Left hindlimb (tissue), 1 donor: ENCODE measurements at places on chromosomes 4 and X.

DNA sequence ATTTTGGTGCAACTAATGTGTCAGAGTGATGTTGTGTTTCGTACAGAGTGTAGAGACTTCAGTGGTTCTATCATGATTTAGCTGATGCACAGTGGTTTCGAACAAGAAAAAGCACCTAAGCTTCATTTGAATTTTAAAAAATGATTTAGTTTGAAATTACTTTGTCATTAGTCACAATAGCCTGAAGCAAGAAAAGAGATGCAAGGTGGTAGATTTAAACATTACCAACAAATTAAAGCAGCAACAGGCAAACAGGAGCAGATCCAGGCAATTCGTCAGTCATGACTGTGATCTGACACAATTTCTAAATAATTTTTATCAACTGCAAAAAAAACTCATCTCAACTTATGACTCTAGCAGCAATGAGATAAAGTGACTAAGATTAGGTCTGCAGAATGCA is 24.6 kb upstream of the COX7B2 start:
- no peak for DNase-seq

DNA sequence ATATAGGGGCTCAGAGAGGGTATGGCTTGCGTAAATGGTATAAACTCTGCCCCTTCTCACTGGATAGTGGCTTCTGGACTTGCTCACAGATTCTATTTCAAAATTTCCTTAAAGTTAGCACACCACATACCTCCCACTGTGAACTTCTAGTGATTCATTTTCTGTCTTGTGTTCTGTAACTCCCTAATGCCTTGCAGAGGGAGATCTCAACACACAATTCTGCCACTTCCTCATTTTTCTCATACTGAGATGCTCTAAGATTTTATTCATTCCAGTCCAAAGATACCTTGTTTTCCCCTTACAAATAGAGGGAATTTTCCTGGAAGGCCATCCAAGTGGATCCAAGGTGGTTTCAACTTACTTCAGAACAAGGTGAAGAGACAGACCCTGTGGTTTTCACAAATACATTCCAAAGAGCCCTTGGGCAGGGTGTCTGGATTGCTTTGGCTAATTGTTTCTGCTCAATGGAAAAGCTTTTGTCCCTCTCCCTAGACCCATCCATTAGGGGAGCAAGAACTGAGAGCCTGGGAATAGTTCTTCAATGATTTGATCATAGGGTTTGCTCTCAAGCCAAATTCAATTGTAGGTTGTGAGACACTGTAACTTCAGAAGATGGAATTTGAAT is 52.1 kb upstream of the CAPN6 start:
- DNase-seq: no peak

DNA sequence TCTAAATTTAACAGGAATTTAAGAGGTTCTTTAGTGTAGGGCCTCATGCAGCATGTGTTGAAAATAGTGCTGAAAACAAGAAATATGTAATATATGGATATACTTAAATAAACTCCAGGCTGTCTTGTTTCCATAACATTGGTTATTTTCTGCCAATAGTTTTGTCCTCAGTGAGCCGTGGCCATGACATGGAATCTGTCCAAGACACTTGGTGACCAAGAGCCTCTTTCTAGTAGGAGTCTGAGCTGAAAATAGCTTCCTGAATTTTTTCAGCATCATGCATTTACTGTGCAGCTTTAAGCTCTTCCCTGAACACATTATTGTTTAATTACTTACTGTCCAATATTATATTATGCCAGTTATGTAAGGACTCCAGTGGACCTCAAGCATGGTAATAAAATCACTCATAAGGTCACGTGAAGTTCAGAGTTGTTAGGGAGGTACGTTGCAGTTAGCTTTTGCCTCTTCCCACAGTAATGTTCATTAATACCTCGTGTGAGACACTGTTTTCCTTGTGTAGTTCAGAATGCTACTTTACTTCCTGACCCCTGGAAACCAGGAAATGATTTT is 488.2 kb downstream of the GRID2 start:
- peak; percentile 35 for DNase-seq

- peak; percentile 15 for DNase-seq
Measured at GRCh38 chr4:8653326-8654000, 60.9 kb downstream of the CPZ start.

GRCh38 chr4:1047976-1048772 is 36.7 kb downstream of the FGFRL1 start:
- DNase-seq: peak; percentile 37

DNA sequence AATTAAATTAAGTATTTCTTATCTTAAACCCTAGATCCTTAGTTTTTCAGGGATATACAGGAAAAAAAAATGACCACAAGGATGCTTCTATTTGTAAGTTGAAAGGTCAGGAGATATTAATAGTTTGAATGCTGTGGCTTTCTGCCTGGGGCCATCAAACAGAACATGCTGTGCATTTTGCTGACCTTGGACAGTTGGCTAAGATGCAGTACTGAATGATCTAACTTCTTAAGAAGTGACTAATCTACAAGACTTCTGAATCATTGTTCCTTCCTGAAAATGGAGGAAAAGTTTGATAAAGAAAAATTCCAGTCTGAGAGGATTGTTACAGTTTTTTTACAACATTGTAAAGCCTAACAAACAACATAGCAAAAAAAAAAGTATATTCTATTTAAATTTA is 237.8 kb upstream of the JADE1 start:
- no peak for DNase-seq

DNA sequence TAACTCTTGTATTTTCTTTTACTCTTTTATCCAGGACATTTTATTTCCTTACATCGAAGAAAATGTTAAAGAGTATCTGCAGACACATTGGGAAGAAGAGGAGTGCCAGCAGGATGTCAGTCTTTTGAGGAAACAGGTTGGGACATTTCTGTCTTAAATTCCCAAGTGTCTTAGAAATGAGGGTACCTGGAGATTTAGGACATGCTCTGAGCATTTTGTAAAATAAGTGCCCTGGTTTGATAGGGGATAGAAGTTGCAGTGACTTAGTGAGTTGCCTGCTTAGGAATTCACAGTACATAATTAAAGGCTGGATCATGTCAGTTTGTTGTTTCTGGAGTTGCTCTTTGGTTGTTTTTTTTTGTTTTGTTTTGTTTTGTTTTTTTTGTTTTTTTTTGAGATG is 17.5 kb downstream of the ENOPH1 start:
- DNase-seq: no peak

DNA sequence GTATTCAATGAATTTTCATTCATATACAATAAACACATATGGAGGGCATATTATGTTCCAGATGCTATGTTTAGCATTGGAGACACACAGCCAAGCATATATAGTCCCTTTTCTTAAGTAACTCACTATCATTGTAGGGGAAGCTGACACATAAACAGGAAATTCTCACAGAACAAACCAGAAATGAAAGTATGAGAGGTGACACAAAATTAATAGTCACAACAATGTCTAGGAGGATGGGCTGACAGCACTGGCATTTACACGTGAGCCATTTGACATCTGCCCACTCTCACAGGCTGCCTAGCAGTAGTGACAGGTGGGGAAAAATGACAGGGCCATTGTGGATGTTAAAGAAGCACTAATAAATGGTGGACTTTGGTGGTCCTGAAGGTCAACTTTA is 2.6 kb upstream of the CNOT6L start:
- no peak for DNase-seq

- DNase-seq: no peak
Measured at GRCh38 chrX:109936114-109936513, 66.8 kb upstream of the TMEM164 start.

- DNase-seq: no peak
Measured at GRCh38 chr4:13980317-13981310, 353.1 kb upstream of the BOD1L1 start.

DNA sequence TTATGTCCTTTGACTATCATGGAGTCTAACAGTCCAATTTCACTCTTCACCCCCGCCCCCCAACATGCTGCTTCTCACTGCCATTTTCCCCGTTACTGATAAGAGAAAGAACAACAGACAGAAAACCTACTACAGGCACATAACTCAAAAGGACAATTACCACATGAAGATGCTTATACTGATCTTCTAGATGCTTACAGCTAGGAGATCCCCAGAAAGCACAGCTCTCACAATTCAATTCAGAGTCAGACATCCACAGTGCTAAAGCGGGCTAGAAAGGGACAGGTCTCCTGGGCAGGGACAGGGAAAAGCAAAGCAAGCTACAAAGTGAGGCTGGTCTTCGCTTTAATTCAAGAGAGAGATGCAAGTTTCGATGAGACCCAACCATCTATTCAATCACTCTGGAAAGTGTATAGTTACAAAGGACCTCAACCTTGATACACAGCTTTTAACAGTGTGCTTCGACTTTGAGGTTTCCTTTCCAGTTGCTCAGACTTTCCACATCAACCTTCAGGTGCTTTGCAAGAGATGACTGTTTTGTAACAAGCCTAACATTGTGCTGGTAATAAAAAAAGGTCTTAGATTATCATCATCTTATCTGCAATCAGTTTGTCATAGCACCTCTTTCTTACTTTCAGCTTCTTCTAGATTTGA is 60.9 kb downstream of the LEF1 start:
- no peak for DNase-seq

DNA sequence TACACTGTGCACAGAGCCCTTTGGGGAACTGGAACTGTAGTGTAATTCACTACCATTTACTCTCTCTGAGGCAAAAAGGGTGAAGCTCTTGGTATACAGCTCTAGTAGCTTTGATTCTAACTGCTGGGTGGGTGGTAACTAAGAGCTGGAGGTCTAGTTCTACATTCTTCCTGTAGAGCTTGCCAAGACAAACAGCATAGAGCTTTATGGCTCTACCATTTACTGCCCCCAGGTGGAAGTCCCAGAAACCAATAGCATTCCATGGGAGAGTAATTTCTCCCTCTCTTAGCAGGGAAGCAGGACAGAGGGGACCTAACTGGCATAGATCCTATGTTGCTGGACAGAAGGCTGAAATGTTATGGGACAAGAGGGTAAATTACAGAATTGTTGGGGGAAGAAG is 26.7 kb downstream of the HDAC8 start:
- no peak for DNase-seq

DNA sequence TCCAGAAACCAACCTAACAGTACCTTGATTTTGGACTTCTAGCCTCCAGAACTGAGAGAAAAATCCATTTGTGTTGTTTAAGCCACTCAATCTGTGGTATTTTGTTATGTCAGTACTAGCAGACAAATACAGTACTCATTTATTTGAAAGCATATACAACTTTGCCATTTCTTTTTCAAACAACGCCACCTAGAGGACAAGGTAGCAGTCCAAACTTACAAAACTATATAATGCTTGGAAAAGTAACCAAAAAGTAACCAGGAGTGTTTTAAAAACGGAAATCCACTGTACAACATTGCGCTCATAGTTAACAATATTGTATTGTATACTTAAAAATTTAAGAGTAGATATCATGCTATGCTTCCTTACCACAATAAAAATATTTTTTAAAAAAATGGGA is 37.0 kb upstream of the FGF13 start:
- no peak for DNase-seq

- no peak for DNase-seq
Measured at GRCh38 chrX:150768580-150769190, 75.5 kb downstream of the MTMR1 start.

- no peak for DNase-seq
Measured at GRCh38 chr4:154349829-154350228, 141.8 kb downstream of the DCHS2 start.

GRCh38 chr4:8841678-8842268 is 29.9 kb downstream of the HMX1 start:
- no peak for DNase-seq

- no peak for DNase-seq
Measured at GRCh38 chr4:189507060-189507459, 433.6 kb upstream of the FRG1 start.

GRCh38 chr4:155085843-155086530 is 122.4 kb upstream of the NPY2R start:
- DNase-seq: no peak

DNA sequence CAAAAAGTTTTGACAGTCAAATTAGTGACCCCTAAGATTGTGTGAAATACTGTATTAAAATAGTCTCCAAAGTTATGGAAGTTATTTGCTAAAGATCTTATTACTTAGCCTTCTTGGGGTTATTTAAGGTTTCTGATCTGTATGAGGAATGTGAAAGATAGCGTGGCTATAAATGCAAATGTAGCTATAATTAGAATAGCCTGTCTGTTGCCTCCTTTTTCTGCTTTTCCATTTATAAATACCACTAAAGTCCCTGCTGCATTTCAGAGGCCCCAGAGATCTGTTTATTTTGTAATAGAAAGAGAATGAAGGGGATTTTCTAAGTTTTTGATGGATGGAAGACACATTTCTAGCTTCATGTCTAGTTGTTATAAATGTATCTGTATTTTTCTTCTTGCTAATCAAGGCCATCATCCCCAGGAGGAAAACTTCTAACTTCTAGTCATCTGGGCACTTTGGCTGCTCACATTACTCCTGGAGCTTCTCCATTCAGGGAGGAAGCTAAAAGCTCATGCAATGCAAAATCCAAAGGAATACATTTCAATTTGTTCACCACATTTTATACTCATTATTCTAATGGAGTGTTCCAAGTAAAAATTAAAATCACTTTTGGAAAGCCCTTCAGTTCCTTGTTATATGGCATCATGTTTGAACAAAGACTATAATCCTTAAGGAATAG is 73.9 kb downstream of the INTS12 start:
- no peak for DNase-seq

- DNase-seq: no peak
Measured at GRCh38 chr4:180635281-180635680, 1607.9 kb upstream of the TENM3 start.

- DNase-seq: no peak
Measured at GRCh38 chr4:105147016-105147552, 408 bp downstream of the TET2 start.

GRCh38 chrX:143437439-143437838 is 79.8 kb downstream of the SPANXN3 start:
- no peak for DNase-seq

- peak; percentile 71 for DNase-seq
Measured at GRCh38 chr4:94757192-94758140, at the start of gene BMPR1B. BMPR1B (plus strand) TSS chr4:94757955; CDS start chr4:95104425, 346,470 bp downstream.

- no peak for DNase-seq
Measured at GRCh38 chrX:47637546-47638195, 7.9 kb upstream of the CFP start.

GRCh38 chr4:14023896-14024295 is 396.4 kb upstream of the BOD1L1 start:
- no peak for DNase-seq

GRCh38 chrX:111168314-111168713 is 72.3 kb downstream of the PAK3 start:
- DNase-seq: no peak

DNA sequence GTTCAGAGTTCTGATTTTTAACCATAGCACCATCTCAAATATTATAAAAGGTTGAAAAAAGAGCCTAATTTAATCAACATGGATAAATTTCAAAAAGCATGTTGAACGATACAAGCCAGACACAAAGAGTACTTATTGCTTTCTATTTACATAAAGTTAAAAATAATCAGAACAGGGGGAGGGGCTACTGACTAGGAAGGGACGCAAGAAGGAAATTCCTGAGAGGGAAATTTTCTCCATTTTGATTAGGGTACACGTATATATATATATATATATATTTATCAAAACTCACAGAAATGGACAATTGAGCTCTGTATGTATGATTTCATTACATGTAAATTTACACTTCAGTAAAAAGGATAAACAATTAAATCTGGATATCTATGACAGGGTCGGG is 482 bp upstream of the MBTPS2 start:
- DNase-seq: no peak
